ENCODE measurements at places on chromosomes 13 and 19. TPM values are rescaled to one million over a fixed set of nuclear protein-coding genes. Genes with fewer than 3 reads are reported as not detected.

- no peak for DNase-seq
These were observed 34.2 kb downstream of the ANKRD10 start for GRCh38 chr13:110880627-110881026.

DNA sequence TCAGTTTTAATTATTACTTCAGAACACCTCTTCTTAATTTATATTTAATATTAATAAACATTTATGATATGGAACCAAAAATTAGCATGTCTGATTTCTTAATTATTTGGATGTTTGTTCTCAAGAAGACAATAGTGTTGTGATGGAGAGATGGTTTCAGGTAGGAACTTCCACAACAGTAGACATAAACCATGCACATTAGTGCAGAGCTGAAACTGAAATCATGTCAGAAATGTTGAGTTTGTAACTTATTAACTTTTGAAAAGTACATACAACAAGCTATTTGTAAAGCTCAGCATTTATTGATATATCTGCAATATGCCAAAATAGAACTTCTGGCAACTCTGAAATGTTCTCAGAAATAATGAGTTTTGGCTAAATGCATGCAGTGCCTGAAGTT, 11.8 kb upstream of the EDNRB start:
- no peak for DNase-seq

ZNF724 gene
- 2.5 TPM for total RNA-seq

WDR87 gene
- not detected for total RNA-seq

UBE2S gene
- total RNA-seq, result 37.3 TPM
